ENCODE measurements at places on chromosomes 13 and 19.

DNA sequence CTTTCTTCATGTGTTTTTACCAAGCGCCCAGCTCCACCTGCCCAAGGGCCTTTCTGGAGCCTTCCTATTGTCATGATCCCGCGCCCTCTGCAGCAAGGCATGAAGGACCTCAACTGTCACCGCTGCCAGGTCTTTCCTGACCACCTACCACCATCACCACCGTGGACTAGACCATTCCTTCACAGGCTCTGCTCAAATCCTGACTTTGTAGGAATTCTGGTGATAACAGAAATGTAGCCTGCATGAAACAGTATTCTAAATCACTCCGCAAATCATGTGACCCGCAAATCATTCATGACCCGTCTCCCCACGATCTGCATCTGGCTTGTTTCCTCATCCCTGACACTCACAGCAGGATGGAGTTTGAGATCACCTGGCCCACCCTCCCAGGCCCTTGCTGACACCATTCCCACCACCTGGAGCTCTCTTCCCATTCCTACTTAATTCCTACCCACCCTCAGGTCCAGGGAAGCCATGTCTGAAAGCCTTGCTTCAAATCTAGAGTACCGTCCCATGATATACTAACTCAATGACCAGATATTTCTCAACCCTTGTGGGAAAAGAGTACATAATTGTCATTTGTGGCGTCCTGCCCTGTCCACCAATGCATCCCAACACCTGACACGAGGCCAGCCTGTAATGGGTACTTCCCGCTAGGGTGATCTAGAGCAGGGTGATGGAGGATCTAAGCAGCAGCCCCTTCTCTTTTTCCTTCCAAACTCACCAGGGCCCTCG is 1.3 kb downstream of the UBE2S start:
- DNase-seq = no peak

- DNase-seq = no peak
Observed at GRCh38 chr13:38566519-38566918, 120.4 kb upstream of the FREM2 start.

DNA sequence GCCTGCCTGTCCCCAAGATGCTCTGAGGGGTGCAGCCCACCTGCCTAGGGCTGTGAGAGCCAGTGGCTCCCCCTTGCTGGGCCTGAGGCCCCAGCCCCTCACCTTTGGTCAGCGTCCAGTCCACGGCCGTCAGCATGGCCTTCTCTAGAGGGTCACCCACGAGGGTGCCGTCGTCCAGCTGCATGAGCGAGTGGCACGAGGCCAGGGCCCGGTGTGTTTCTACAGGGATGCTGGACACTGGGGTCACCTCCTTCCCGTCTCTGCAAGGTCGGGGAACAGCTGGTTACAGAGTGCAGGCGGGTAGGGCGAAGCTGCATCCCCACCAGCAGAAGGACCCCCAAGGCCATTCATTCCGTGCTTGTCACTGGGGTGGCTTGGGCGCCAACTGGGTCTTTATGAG is 9.0 kb downstream of the ATP13A1 start:
- DNase-seq = no peak

- DNase-seq = no peak
Observed at GRCh38 chr13:59566561-59566960, 597.2 kb downstream of the DIAPH3 start.

DNA sequence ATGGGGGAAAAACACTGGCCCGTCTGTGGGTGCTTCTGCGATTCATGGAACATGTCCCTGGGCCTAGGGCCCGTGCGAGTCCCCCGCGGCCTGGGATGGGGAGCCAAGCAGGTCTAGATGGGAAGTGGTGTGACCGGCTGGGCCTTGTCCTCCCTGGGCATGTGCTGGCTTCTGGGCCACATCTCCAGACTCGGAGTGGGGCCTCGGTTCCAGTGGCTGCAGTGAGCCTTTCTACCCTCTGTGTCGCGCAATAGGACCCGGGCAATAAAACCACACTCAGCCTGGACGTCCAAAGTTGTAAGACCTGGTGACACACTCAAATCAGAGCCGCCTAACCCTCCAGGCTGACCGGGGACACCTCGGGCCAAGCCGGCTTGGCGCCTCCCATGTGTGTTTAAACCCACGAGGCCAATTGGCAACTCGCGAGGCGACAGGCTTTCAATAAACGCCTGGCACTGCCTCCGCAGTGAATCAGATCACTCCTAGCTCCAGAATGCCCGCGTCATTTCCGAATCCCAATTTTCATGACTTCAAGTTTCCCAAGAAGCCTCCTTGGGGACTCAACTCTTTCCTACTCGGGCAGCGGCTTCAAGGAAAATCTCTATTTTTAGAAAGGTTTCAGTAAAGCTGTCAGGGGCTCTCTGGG is 57.3 kb downstream of the KLF2 start:
- no peak for DNase-seq

DNA sequence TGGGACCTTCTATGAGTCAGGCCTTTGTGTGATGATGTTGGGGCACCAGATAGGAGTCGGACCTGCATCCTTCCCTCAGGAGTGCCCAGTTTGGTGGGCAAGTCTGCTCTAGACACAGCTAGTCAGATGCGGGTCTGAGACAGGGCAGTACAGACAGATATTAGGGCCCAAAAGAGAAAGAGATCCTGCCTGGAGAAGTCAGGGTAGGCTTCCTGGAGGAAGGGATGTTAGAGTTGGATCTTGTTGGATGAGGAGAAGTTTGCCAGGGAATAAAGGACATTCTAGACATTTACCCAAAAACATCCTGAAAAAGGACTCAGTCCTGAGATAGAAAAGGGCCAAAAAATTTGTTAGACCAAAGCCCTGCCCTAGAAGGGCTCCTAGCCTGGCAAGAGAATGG is 17.2 kb downstream of the VRK3 start:
- DNase-seq = no peak

GRCh38 chr19:1261798-1262622 is 7.1 kb upstream of the CIRBP start:
- DNase-seq = peak; percentile 35

DNA sequence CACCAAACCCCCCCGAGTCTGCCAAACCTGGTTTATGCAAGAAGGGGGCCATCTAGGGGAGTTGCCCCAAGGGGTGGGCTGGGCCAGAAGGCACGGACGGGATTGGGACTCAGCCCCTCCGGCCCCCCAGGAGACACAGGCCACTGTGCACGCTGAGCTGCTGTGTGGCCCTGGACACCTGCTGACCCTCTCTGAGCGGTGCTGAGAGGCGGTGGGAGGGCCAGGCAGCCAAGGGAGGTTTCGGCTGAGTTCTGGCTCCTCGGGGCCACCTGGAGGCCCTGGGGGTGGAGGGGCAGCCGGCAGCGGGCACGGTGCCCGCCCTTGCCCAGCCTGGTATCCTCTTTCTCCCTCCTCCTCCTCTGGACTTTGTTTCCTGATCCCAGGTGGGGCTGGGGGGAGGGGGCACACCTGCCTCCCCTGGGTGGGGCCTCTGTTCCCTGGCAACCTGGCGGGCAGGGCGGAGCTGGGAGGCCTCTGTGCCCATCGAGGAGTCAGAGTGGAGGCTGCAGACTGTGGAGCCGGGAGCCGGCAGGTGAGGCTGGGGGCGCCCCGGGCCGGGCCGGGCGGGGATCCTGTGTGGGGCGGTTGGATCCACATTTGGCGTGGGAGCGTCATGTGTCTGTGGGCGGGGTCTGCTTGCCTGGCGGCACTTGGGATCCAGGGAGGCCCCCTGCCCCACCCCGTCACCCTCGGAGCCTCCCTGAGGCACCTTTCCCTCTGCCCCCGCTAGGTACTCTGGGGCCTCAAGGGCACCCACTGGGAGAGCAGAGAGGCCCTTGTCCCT is at the start of gene MISP:
TSS of gene MISP (plus strand) at position 473 of the 784 bp plus-strand sequence. CDS start 5,835 bp downstream, outside the sequence.
- DNase-seq = no peak

GRCh38 chr19:40622773-40623075 is 21.6 kb downstream of the LTBP4 start:
- no peak for DNase-seq

- DNase-seq = peak; percentile 65
Observed at GRCh38 chr19:3986260-3987041, 1.2 kb upstream of the EEF2 start.

- no peak for DNase-seq
Observed at GRCh38 chr19:30360376-30361106, 11.6 kb upstream of the ZNF536 start.

- DNase-seq = no peak
Observed at GRCh38 chr13:78428646-78429045, 174.7 kb downstream of the POU4F1 start.

DNA sequence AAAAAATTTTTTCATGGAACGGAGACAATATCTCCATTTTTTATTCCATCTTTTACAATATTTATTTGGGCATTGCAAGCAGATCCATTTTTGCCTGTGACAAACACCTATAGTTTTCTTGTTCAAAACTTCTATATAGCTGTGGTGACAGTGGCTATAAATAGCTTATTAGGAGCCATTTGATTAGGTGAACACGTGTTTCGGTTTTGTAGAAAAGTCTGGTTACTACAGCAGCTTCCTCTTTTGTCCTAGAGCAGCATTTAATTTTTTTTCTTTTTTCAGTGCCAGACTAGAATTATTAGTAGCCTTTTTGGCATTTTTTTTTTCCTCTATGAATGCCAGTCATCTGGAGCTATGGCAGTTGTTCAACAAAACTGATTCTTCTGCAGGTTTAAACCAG is 123.5 kb downstream of the RXFP2 start:
- no peak for DNase-seq

DNA sequence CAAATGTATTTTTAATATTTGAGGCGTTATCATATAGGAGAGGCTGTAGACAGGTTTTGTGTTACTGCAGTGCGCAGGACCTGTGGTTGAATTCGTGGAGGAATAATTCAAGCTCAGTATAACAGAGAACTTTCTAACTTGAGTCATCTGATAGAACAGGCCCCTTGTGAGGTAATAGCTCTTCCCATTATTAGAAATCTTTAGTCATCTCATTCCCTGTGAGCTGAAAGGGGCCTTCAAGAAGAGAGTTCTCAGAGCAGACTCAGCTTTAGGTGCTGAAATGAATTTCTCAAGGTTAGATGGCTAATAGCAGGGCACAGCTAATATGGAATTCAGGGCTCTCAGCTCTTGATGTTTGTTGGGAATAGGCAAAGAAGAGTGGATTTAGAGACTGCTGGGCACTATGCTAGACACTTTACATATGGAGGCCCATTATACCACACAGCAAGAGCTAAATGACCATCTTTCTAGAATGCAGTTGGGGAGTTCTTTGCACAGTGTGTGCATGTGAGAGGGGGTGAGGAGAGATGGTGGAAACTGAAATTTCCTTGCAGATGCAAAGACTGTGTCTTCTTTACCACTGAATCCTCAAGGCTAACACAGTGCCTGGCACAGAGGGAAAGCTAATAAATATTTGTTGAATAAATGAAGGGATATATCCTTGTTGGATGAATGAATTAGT is 89.5 kb downstream of the DGKH start:
- DNase-seq = peak; percentile 10

DNA sequence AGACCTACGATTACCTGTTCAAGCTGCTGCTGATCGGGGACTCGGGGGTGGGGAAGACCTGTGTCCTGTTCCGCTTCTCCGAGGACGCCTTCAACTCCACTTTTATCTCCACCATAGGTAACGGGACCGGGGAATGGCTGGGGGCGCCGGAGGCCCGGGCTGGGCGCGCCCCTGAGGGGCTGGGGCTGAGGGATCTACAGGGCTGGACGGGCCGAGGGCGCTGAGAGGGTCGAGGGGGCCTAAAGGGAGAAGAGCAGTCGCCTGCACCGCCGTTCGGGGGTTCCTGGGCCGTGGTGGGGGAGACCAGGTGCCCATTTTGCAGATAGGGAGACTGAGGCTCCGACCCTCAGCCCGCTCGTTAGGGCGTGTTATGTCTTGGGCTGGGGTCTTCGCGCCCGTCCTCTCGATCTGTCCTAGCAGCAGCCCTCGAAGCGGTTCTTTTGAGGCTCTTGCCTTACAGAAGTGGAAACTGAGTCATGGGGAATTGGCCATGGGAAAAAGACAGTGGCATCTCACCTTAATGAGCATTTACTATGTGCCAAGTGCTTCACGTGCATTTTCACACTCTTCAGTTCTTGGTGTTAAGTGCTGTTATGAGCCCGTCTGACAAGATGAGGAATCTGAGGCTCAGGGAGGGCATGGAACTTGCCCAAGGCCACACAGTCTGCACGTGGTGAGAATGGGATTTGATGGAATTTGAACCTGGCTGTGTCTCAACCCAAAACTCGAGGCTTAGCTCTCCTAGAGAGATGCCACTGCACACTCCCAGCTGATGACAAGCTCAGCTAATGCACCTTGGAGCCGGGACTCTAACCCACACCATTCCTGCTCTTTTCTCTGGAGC is 442 bp downstream of the RAB8A start:
- no peak for DNase-seq

- DNase-seq = no peak
Observed at GRCh38 chr13:41634407-41634806, 177.1 kb downstream of the RGCC start.

GRCh38 chr13:23321535-23322241 is 111.8 kb downstream of the SACS start:
- DNase-seq = peak; percentile 53
